Ammon's horn (tissue), 1 donor: ENCODE measurements at places on chromosomes 12 and 14.

GRCh38 chr12:47991106-47992061 is 12.9 kb downstream of the COL2A1 start:
- DNase-seq, result no peak

GRCh38 chr12:6866163-6866919 is 990 bp upstream of the TPI1 start:
- DNase-seq, result peak; percentile 4

DNA sequence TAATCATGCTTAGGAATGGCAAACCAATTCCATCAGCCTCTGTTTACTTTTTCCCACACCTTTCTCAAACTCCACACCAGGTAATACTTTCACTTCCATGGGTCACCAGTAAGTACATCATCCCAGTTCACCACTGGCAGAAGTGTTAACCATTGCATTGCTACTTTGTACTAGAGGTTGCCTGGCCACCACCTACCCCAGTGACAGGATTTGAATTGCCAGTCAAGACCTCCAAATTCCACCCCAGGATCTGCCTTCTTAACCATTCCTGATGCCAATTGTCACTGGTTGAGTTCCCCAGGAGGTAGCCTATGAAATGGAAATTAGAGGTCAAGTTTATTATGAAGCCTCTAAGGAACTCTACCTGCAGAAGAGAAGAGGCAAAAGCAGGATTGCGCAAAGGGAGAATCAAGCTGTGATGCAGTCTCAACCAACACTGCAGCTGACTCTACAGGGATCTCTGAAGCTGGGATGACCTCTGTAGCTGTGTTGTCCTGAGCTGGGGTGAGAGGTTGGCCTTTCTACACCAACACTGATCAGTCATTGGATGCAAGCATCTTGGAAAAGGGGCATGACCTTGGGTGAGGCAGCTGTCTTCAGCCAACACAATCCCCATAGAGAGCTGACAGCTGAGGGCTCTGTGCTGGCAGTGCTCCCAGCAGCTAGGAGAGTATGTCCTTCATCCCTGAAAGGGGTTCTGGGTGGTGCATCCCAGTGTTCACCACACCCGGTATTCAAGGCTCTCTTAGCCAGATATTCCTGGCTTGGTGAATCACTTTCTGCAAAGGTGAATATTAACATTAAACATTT is 37.0 kb upstream of the HMGA2 start:
- DNase-seq, result no peak

- DNase-seq, result peak; percentile 81
These were observed 26.8 kb downstream of the TMEM63C start for GRCh38 chr14:77208291-77208978.

DNA sequence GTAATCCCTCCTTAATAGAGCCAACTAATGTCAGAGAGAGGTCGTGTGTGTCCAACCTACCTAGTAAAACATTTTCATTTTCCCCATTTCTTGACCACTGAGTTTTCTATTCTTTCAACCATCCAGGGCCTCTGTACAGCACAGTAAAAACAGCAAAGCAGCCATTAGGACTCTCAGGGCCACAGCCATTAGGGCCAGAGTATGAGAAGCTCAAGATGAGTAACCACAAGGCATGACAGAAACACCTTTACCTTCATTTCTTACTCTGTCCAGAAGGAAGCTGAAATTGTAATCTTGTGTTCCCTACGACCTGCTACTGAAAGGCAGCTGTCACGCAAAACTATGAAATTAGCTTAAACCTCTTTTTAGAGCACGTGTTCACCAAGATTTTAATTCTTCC is 2.3 kb downstream of the SPPL3 start:
- DNase-seq, result no peak

DNA sequence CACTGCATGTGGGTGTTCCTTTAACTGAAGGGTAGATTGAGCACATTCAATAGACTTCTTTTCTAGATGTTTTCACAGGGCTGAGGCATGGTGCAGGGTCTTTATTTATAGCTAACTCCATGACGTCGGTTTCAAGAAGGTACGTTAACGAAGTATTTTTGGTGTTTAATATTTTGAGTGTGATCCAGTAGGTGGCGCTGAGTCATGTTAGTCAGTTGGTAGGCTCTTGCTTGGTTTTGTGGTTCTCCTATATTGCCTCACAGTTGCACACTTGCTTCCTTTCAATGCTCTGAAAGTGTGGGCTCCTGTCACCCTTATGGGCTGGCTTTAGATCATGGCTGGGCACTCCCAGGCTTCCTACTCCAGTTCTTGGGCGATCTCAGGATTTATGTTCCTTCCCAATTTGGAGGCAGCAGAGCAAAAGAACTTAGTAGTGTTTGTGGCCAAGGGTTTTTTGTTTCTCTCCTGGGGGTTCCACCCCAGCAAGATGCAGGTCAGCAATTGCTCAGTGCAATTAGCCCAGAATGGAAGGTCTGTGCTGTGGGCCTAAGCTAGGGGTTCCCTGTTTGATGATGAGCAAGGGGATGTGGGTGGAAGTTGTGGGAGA is 471.6 kb upstream of the FOXG1 start:
- no peak for DNase-seq

DNA sequence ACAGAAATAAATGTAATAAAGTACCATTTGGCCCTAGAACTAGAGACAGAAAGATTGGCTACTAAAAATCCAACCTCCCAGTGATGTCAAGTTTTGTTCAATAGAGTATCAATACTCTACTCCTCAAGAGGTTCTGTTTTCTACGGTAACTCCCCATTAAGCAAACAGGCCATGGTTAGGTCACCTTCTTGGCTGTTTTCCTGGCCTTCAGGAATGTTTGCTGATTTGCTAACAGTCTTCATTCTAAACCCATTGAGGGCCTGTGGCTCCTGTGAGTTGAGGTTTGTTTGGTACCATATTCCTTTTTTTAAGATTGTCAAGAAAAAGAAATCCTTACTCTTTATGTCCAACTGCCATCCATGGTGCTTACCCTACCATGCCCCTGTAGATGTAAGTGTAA is 1022.0 kb upstream of the TMEM132C start:
- DNase-seq, result no peak

GRCh38 chr12:12671850-12672660 is 23.9 kb downstream of the GPR19 start:
- DNase-seq, result no peak

GRCh38 chr14:96170961-96171592 is 33.6 kb upstream of the BDKRB2 start:
- no peak for DNase-seq

- DNase-seq, result no peak
These were observed 7.8 kb downstream of the RPAP3 start for GRCh38 chr12:47698055-47698454.

- no peak for DNase-seq
These were observed 268.5 kb upstream of the USP15 start for GRCh38 chr12:61991661-61992060.

DNA sequence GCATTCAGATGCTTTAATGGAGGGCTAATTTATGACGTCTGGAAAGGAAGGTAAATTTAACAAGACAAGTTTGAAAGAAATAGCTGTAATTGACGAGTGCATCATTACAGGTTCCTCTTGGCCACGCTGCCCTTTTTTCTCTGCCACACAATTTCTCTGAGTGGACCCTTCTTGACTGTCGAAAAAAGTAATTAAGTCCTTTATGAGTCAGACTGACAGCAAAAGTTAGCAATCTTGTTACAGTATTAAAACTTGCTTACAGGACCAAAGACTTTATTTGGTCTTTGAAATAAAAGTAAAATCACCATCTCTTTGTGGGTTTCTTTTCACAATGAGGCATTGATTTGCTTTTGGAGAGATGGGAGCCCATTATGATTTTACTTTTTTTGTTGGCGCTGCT is 42.6 kb downstream of the SAMD4A start:
- no peak for DNase-seq

GRCh38 chr14:60249321-60250256 is 568 bp downstream of the PPM1A start:
- peak; percentile 56 for DNase-seq

DNA sequence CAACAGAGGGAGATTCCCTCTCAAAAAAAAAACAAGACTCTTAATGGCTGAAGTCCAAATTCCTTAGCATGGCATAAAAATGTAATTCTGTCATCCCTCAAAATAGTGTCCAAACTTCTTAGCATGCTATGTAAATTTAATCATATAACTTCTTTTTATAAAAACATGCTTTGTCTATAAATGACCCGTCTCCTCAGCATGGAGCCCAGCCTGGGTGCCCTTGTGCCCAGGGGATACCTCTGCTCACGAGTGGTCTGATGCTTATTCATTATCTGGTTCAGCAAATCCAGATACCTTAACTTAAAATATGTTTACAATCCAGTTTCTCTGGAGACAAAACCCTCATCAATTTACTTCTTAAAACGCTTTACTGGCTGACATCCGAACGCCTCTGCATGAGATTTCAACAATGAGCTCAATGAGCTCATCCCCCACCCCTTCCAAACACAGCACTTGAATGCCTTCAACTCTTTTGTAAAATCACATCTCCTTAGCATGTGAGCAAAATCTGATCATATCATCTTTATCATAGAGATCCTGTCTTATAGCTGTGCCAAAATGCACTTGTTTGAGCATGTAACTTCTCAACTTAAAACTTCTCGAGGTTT is 15.7 kb downstream of the RTL1 start:
- DNase-seq, result no peak

DNA sequence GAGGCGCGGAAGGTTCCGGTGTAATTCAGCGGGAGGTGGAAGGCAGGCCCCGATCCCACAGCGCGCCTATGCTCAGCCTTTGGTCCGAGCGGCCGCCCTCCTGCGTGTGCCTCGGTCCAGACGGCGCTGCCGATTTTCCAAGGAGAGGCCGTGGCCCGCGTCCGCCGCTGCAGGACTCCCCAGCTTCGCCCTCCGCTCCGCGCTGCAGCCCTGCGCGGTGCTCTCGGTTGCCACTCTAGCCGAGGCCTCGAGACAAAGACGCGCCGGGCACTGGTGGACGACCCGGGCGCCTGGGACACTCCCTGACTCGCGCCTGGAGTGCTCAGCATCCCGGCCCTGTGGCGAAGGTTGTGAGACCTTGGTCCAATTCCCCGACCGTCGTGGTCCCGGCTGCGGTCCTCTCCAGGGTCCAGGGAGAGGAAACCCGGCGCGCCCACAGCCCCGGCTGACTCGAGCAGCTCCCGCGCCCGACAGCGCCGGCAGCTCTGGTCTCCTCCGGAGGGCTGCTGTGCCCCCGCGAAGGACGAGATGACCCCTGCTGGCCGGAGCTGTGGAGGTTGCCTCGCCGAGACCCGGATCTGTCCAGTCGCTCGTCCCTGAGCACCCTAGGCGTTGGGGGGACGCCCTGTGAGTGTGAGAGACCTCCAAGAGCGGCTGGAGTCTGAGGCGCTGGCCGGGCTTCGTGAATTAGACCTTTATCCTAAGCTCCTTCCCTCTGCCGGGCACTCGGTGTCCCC is 6.5 kb downstream of the HOXC12 start:
- no peak for DNase-seq

GRCh38 chr14:51335961-51336723 is 96.1 kb downstream of the TMX1 start:
- DNase-seq, result no peak

DNA sequence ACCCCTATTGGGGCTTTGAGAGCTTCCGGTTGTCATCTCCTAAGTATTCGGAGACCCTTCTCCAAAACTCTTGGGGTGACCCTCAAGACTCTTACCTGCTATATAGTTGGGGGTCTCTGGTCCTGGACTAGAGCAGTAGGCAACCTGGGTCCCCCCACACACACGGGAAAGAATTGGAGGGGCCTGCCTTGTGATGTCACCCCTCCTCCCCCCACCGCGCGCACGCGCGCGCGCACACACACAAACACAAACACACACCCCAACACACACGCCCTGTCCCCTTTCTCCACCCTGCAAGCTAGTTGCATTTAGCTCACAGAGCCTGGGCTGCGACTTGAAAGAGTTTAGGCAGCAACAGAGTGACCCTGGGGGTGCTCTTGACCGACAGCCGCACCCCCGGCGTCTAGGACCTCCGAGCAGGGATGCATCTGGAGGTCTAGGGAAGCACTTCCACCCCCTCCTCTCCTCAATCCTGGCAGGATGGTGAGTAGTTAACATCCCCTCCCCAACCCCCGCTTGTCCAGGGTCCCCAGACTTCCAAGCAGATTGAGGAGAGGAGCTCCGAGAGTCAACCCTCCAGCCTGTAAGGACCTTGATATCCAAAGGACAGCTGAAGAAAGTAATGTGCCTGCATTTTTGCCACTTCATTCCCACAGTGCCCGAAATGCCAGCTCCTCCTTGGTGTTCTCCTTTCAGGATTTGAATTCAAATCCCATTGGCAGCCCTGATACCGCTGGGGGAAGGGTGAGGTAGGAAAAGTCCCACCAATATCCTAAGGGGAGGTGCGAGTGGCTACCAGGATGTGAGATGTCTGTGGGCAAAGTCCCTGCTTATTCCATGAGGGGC is 1.4 kb upstream of the DNAJC14 start:
- DNase-seq, result peak; percentile 84

GRCh38 chr12:67909091-67909531 is 80.1 kb upstream of the IFNG-AS1 start:
- DNase-seq, result no peak

DNA sequence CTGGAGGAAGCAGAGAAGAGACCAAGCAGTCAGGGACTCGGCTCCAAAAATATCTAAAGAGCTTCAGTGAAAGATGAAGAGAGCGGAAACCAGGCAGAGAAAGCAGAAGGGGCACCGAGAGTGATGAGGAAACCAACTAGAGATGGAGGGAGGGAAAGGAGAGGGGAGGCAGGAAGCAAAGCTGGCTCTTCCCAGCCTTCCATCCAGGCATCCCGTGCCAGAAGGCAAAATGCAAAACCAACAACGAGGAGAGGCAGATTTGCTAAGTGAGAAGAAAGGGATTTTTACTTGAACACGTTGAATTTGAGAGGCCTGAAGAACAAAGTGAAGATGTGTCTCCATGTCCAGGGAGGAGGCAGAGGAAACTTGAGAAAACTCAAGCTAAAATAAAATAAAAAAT is 90.1 kb downstream of the NUAK1 start:
- DNase-seq, result no peak

DNA sequence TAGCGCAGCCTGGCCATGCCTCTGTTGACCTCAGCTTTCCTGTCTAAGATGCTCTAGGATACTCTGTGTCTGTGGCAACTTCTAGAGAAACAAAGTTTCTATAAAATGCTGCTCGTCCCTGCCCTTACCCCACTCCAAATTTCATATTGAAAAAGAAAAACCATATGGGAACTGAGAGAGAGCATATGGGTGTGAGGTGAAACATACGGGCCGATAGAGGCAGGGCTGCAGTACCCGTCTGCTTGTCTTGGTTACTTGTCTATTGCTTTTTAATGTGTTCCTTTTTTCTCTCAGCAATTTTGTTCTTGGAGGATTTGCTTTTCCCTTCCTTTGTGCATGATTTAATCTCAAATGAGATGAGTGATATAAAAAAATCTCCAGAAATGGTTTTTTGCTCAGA is 113.0 kb downstream of the SRGAP1 start:
- no peak for DNase-seq

- no peak for DNase-seq
These were observed 5.8 kb downstream of the DICER1 start for GRCh38 chr14:95151561-95151960.

- DNase-seq, result no peak
These were observed 133.6 kb upstream of the NOS1 start for GRCh38 chr12:117494833-117495655.
